Stimulated activated CD8-positive, alpha-beta memory T cell treated with anti-CD3 and anti-CD28 coated beads, Interleukin-15, amount 100 ng/mL, for 1 hour (primary cell): ENCODE measurements at places on chromosomes 13 and 19.

DNA sequence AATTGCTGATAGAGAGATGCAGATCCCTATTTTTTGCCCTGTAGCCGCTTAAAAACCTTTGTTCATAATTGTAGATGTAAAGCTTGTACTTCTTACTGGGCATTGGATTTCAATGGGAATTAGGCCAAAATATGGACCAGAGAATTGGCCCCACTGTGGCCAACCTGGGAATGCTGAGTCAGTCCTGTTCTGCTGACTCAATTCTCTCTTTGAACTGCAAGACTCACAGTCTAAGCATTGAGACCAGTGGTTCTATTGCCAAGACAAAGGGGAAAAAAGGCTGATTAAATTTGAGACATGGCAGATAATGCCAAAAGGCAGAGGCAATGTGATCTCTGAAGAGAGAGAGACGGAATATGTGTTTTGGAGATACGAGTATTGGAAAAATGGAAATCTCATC, 72.5 kb upstream of the UBL3 start:
- DNase-seq = no peak

GRCh38 chr13:30037766-30038165, 187.3 kb upstream of the UBL3 start:
- no peak for DNase-seq

DNA sequence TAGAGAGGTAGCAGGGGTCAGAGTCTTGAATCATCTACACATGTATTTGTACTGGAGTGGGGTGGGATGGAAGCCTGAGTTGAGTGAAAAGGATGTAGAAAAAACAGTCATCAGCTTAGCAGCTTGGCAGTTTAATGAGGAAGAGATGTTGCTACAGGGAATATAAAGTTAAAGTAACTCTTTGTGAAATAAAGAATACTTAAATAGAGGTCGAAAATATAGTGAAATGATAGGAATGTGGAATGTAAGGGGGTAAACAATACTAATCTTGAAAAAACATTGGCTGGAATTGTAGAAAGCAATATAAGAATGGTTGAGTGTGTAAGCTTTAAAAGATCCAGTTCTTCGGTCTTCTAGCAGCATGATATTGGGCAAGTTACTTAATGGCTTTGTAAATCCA, 22.7 kb downstream of the NUP58 start:
- no peak for DNase-seq

DNA sequence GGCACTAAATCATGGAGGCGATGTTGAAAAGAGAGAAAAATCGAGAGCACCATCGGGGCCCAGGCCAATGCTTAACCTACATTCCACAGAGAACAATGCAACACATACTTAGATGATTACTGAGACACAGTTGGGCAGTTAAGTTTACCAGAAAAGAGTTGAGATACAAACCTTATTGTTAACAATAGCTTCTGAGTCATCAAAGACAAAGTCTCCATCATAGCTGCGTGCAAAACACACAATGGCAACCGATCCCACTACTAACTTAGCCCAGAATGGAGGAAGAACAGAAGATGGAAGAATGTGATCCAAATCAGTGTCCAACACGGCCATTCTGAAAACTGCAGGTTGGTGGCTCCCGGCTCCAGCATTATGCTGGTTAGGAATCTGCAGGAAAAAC, 6.2 kb downstream of the TMTC4 start:
- DNase-seq = no peak

- DNase-seq = no peak
Observed at GRCh38 chr13:113034451-113035212, 65.6 kb downstream of the MCF2L start.

GRCh38 chr13:26465514-26465913, 92.0 kb upstream of the WASF3 start:
- DNase-seq = no peak

DNA sequence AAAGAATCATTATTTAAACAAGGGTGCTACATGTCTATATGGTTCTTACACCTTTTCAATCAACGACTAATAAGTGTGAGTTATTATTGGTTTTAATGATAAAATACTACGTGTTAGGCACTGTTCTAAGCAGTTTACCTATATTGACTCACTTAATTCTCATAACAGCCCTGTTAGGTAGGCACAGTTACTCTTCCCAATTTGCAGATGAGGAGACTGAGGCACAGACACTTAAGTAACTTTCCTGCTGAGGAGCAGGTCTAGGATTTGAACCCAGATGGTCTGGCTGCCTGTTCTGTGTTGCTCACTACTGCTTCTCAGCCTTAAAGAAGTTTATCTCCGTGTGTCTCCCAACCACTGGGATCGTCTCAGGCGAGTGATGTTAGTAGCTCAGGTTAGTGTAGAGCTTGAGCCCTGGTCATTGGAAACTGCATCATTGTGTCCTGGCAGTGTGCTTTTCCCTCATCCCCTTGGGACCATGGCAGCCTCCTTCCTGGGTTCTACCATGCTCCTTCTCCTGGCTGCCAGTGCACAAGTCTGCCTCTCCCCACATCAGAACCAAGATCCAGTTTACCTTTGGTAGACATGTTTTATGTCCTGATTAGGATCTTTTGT, 10.9 kb downstream of the UBAC2 start:
- DNase-seq = no peak

DNA sequence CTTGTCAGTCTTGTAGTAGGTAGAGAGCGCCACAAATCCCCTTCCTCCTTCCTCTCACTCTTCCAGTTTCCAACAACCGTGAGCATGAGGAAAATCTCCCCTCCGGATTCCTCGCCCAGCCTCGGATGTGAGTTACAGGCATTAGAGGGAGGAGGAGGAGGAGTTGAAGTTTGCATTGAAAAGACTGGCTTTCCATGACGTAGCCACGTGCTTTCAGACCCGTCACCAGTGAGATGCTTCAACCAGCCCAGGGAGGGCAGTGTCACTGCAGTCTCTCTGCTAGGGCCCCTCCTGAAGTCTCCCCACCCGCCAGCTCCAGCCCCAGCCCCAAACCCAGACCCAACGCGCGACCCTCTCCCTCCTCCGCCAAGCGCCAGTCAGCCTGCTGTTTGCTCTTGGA, 442 bp upstream of the FGF14 start:
- DNase-seq = no peak

DNA sequence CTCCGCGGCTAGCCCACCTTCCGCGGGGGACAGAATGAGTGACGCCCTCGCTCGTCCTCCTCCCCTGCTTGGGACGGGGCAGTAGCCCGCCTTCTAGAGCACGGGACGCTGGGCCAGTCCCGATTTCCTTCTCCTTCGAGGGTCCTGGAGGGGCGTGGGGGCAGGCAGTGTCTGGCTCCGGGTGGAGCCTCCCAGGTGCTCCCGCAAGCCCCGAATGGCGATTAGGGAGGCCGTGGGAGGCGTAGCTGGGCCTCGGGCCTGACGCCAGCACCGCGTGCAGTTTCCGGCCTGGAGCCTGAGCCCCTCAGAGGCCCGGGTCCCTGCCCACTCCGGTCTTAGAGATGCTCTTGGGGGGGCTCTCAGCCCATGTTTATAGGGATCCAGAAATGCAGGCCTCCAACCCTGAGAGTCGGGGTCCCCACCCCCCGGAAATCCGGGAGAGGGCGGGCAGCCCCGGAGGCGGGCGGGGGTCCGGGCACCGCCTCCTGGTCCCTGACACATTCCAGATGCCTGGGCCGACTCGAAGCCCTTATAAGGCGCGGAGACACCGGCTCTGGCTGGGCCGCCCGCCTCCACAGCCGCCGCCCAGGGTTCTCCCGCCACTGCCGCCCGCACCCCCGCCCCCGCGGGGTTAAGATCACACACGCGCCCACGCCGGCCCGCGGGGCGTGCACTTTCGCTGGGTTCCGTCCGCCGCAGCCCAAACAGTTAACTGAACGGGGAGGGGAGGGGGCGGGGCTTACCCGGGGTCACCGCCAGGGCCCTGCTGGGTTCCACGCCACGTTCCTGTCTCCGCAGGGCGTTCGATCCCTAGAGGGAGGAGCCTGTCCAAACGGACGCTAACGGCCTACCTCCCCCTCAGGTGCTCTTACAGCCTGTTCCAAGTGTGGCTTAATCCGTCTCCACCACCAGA, 1.5 kb downstream of the MYADM start:
- peak; percentile 69 for DNase-seq

DNA sequence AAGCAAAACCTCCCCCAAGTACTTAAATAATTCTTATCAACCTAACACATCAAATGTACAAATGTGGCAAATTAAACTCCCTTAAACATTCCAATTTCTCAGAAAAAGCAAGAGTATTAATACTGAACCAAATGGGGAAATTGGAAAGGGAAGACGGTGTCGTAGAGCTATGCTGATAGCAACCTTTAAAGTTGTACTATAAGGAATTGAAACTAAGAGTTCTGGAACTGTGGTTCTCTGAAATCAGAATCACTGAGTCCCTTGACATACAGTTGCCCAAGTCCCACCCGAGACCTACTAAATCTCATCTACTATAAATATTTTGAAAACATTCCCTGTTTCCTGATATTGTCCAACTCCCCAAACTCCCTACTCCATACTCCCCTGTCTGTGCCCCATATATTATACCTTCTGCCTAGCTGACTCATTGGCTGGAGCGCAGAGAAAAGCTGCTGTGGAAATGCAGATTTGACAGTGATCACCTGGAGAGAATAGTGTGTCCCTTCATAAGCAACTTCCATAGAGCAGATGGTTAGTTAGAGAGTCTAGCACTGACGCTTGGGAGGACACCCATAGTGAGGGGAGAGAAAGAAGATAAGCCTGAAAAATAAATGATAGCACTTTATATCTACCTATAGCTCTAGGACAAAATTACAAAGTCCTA, 51.4 kb upstream of the ITM2B start:
- no peak for DNase-seq

DNA sequence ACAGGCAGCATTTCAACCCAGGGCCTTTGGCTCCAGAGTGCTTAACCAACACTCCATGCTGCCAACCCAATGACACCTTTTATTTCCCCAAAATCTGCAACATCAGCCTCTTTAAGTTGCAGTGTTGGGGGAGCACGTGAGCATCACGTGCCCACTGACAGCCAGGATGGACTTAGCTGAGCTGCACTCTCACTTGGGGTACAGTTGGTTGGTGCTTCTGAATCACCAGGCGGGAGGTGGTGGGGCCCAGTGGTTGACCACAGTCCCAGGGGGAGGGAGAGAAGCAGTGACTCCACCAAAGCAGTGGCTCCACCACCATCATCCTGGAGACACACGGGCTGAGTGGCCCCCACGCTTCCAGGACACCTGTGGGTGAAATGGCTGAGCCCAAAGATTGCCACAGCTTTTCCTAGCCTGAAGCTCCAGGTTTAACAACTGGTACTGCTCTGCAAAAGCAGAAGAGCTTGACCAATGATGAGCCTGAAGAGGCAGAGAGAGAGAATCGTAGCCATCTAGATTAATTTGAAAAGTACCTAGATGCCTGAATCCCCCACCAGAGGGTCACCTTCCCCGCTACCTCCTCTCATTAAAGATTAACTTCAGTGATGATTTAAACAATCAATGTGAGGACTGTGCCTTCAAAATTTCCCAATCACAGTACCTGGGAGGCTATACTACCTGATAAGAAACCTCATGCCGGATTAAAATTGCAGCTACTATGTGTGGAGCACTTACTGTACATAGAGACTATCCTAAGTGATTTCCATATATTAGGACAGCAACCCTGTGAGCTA, 193.8 kb downstream of the FOXO1 start:
- DNase-seq = no peak

DNA sequence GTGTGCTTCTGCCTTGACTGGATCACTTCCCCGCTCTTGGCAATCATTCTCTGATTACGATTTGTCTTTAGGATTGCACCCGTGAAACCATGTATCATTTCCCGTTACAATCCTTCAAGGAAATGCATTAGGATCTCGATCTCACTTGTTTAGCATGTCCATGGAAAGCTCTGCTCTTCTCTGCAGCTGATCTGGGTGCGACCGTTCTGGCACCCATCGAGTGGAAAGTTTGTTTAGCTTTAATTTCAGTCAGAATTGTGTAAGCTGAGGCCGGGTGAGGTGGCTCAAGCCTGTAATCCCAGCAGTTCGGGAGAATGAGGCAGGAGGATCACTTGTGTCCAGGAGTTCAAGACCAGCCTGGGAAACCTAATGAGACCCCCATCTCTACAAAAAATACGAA, 30.9 kb downstream of the NUMBL start:
- DNase-seq = no peak

DNA sequence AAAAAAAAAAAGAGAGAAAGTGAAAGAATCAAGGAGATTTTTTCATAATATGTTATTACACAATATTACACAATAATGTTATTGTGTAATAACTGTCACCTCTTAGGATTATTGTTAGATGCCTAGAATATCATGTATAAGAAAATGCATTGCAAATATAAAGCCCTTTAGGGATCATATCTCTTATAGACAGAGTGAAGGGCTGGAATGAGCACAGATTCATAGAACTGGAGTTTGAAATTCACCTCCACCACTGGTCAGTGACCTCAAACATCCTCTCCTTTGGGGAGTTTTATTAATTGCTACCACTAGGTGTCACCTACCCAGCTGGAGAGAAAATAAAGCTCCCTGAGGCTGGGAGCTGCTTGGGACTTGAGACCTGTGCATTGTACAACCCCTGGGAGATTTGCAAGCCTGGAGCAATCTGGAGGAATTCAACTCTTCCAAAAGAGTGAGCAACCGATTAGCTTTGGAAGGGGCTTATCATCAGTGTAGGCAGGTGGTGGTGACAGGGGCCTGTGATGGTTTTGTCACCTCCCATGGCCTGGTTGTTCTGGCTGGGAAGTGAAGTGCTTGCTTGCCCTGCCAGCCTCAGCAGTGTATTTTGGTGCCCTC, 30.3 kb upstream of the FRY start:
- no peak for DNase-seq

- DNase-seq = no peak
Observed at GRCh38 chr19:20964798-20965197, 41.7 kb downstream of the ZNF85 start.

DNA sequence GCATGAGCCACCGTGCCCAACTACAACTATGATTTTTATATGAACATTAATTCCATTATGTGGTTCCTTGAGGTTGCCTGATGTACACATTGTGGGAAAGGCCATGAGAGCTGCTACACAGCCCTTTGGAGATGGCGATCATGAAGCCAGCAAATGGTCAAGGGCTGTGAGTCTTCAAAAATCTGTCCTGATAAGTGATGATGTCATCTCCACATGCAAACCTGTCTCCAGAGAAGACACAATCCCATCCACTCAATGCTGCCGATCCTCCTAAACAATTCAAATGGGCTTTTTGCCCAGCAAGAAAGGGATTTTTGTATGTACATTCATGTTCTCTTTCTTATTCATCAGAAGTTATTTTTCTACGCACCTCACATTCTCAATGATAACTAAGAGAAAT, 17.6 kb downstream of the SIGLEC7 start:
- DNase-seq = no peak
